ENCODE measurements at places on chromosomes 5 and 9. TPM values are rescaled to one million over a fixed set of nuclear protein-coding genes. Genes with fewer than 3 reads are reported as not detected.
A peak's percentile ranks its signal among the peaks of the same experiment; 100 is the strongest.

GRCh38 chr5:180020176-180020575 is 51.4 kb downstream of the RNF130 start:
- no peak for DNase-seq

DNA sequence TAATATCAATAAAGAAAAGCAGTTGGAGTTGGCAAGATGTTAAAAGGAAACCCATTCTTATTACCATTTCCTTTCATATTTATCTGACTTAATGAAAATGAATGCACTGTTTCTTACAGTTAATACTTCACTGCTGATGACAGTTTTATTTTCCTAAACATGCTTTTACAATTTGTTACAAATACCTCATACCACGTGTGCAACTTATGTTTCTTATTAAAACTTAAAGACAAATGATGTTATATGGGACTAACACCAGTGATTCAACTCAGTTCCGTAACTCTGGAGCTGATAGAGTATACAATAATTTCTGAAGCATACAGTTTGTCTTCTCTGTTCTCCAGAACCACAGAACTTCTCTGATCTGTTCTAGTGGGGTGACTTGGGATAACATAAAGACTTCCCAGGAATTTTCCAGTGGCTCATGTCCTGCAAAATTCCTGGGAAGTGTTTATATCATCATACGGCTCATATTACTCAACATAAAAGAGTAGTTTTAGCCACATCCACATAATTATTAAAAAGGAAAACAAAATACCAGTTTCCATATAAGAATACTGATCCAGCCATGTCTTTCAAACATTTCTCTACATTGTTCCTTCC is 1259.0 kb upstream of the C9orf72 start:
- DNase-seq = no peak

- no peak for DNase-seq
Observed at GRCh38 chr5:161944974-161945373, 97.1 kb downstream of the GABRA1 start.

DNA sequence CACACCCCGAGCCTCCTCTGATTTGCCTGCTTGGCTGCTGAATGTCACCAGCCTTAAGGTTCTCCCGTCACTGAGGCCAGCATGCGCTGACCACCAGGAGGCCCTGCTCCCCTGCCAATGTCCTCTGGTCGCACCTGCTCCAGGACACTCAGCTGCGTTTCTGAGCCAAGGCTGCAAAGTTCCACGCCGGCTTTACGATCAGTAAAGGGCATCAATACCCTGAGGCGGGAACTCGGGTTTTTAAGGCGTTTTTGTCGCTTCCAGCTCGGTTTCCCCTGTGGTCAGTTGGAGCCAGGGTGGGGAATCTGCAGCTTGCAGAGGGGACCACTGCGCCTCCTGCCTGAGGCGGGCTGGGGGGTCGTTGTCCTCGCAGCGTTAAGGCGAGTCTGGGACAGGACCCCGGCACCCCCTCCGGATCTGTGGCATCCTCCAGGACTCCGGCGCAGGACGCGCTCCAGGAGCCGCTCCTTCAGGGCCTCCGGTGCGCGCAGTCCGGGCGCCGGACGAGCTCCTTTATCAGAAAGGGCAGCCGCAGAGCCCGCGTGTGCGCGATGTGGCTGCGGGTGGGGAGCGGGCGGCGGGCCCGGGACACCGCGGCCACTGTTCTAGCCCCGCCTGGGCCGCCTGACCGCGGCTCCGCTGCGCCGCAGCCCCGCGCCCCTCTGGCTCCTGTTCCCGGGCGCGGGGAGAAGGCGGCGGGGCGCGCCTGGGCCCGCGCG is 24.1 kb upstream of the FLT4 start:
- DNase-seq = no peak

PTPA gene
- 145 TPM for total RNA-seq

DNA sequence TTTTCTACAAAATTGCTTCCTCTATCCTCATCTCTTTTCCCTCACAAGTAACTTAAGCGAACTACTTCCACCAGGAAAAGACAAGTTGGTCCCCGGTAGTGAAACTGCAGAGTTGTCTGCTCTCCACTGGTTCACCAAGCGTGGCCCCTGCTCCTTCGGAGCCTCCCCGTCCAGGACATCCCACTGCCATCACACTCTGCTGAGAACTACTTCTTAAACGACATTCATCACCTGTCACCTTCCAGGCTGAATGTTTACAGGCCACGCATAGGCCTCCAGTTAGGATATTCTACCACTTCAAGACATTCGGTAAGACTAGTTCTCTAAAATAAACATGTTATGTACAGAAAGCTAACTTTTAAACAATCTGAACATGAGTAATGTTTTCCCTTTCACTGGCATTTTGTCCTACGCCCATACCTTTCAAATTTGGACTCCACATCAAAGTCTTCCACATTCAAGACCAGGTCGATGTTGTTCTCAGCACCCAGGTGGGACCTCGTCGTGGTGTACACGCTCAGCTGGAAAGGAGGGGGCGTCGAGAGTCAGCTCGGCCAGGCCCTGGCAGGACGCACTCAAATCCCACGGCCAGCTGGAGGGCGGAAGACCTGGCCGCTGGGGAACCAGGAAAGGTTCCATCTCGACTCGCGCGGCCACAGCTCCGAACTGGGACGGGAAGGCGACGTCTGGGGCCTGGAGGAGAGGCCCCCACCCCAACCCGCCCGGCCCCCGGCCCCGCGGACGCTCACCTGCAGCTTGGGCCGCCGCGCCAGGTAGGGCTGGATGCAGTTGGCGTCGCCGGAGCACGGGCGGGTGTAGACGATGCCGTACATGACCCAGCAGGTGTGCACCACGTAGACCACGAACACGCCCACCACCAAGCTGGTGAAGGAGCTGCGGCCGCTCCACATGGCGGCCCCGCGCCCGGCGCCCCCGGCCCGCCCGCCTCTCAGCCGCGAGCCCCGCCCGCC is 683 bp downstream of the CLPTM1L start:
- DNase-seq = peak; percentile 11

- DNase-seq = no peak
Observed at GRCh38 chr5:126808521-126808988, 31.6 kb downstream of the LMNB1 start.

- no peak for DNase-seq
Observed at GRCh38 chr9:124698265-124698664, 72.8 kb downstream of the NR6A1 start.

C9 gene
- total RNA-seq = not detected

DNA sequence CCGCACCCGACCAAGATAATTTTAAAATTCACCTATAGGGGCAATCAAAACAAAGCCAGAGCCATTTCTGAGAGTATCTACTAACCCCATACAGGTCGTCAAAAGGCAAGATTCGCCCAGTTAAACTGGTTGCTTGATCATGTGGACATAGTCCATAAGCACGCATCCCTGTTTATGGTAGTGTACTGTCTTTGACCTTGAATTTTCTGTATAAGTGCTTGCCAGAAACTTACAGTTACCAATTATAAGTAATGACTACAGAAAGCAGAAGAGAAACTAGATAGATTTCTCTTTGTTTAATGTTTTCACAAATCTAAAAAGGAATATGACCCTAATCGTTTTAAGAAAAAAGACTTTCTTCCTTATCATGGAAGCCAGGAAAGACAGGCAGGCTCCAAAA is 25.6 kb downstream of the SLC31A1 start:
- DNase-seq = no peak

PCDHA9 gene
- total RNA-seq = 0.68 TPM

HCN1 gene
- 0.06 TPM for total RNA-seq

GFM2 gene
- total RNA-seq = 21.6 TPM

GRCh38 chr5:138264183-138264582 is 10.2 kb downstream of the GFRA3 start:
- no peak for DNase-seq

- no peak for DNase-seq
Observed at GRCh38 chr9:126838055-126838811, 22.2 kb upstream of the ZBTB34 start.

DNA sequence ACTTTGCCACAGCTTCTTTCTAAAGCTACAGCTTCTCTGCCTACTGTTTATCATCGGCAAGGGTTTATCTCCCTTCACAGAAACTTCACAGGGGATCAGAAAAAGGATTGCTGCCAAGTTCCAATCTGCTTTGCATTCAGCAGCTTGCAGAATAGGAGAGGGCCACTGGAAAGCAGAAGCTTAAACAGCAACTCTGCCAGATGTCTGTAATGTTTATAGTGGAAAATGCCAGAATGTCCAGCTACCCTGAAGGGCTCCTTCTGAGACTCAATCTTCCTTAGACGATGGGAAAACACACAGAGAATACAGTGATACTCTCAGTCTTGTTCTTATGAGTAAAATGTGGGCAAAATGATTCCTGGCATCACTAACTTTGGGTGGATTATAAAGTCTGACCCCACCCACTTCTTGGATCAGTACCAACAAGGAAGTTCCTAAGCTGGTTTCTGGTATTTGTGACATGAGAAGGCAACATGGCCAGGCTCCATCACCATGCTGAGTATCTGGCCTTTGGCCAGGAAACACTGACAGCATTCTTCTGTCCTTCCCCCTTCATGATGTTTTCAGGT is 19.0 kb downstream of the STOM start:
- peak; percentile 97 for DNase-seq

- no peak for DNase-seq
Observed at GRCh38 chr9:99299211-99300102, 77.4 kb downstream of the SEC61B start.

CCL27 gene
- total RNA-seq = not detected

- DNase-seq = peak; percentile 3
Observed at GRCh38 chr5:42751044-42751443, 5.6 kb upstream of the CCDC152 start.

GRCh38 chr5:113263545-113263944 is 171.2 kb downstream of the TSSK1B start:
- DNase-seq = no peak

DNA sequence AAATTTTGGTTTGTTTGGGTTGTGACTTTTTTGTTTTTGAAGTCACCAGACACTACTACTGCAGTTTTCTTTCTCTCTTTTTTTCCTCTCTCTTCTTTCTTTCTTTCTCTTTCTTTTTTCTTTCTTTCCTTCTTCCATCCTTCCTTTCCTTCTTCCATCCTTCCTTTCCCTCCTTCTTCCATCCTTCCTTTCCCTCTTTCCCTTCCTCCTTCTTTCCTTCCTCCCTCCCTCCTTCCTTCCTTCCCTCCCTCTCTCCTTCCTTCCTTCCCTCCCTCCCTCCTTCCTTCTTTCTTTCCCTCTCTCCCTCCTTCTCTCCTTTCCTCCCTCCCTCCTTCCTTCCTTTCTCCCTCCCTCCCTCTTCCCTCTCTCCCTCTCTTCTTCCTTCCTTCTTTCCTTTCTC is 230.3 kb upstream of the TYRP1 start:
- DNase-seq = no peak

- DNase-seq = no peak
Observed at GRCh38 chr5:35220967-35221366, 9.3 kb downstream of the PRLR start.

GRCh38 chr9:28718226-28718625 is 1144.9 kb upstream of the C9orf72 start:
- DNase-seq = no peak

CNTNAP3 gene
- 10.6 TPM for total RNA-seq

DNA sequence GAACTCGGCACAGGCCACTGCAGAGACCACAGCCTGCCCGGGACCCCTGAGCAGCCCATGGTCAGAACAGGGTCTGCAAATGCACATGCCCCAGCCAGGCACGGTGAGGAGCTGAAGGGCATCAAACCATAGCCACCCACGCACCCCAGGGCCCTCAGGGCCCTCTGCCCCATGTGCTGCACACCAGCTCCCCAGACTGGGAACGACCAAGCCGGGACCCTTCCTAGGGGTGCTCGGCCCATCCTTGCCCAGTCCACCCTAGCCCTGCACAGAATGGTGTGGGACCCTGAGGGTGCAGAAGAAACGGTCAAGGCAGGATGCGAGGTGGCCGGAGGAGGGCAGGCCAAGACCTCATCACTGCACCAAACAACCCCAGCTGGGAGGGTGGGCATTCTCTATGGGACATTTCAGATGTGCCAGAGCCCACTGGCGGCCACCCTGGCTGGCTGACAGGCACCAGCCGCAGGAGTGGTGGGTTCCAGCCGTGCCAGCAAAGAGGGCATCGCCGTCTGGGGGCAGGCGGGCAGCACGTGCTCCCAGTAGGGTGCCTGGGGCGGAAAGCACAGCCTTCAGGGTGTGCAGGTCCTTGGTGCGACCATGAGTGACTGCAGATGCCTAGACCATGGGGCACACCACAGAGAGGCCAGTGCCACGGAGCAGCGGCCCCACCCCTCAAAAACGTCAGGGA is 16.4 kb downstream of the SLC12A7 start:
- DNase-seq = no peak

DNA sequence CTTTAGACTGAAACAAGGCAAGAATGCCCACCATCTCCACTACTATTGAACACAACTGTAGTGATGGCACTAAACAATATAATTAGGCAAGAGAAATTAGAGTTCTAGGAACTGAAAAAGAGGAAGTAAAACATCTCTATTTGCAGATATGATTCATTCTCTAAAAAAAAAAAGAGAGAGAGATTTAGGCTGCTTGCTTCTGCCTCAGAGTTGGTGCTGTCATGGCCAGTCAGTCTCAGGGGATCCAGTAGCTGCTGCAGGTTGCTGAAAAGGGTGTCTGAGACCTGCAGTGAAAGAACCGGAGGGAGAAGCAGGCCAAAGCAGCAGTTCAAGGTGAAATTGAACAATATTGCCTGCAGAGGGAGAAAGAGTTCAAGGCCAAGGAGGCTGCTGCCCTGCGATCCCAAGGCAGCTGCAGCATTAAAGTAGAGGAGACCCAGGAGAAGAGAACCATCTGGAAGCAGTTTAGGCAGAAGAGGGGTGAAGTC is 72.5 kb downstream of the AP3B1 start:
- DNase-seq = no peak

DNA sequence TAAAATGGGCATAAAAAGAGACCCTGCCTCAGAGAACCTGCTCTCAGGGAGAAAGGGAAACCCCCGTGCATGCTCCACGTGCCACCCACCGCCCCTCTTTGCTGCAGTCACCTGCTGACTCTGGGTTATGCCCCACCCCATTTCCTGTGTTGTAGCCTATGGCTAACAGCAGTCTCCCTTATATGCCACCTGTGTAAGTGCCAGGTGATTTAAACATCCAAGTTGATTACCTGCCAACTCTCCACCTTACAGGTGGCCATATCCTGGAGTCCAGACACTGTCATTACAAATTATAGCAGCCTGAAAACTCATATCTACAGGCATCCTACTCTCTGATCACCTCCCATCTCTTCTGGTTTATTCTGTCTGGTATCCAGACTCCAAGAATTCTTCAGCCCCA is 242.6 kb downstream of the HSPA4 start:
- no peak for DNase-seq

GRCh38 chr5:79109527-79110492 is 1.8 kb upstream of the BHMT start:
- DNase-seq = no peak

DNA sequence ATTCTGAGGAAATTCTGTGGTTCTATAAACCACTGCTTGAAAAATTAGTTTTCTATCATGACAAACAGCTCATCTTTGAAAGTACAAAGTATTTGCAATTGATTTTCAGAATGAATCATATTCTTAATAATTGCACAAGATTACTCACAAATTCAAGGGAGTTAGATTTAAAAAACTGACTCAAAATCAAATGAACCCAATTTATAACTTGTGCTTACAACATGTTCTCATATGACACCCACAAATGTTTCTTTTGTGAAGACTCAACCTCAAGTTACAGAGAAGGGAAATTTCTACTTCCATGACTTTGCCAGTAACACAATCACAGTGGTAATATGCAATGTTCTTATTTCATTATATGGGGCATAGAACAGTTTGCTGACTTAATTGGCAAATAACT is 272.0 kb upstream of the ACTBL2 start:
- no peak for DNase-seq
